Suppressor macrophage treated with lipopolysaccharide for 1 hour (primary cell): ENCODE measurements at places on chromosomes 6 and 20.
A peak's percentile ranks its signal among the peaks of the same experiment; 100 is the strongest.

DNA sequence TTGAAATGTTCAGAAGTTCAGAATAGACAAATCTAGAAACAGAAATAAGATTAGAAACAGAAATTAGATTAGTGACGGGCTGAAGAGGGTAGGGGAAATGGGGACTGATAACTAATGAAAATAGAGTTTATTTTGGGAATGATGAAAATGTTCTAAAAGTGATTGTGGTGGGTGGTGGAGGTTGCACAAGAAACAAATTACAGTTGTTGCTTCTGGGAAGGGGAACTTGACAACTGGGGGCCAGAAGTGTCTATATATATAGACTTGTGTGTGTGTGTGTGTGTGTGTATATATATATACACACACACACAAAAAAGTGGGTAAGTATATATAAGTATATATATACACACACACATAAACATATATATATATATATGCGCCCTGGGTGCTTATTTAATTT, 86.5 kb upstream of the RREB1 start:
- DNase-seq: peak; percentile 56

- no peak for DNase-seq
Measured at GRCh38 chr6:91976797-91977196, 1389.9 kb upstream of the MAP3K7 start.

- DNase-seq: no peak
Measured at GRCh38 chr20:61887596-61888093, 178.0 kb downstream of the TAF4 start.

DNA sequence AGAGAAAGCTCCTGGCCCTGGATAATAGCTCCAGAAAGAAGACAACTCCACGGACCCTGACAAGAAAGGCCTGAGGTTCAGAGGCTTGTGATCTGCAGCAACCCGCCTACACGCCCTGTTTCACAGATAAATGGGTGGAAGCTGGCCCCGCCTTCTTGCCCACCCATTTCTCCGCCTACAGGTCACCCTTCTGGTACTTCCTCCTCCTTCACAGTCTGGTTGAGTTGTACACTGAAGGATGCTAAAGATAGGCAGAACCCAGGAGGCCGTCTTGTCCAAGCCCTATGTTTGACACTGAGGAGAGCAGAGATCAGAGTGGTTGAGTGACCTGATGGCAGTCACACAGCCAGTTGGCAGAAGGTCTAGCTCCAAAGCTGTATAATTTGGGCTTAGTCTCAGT, 34.2 kb upstream of the MDGA1 start:
- DNase-seq: peak; percentile 86

DNA sequence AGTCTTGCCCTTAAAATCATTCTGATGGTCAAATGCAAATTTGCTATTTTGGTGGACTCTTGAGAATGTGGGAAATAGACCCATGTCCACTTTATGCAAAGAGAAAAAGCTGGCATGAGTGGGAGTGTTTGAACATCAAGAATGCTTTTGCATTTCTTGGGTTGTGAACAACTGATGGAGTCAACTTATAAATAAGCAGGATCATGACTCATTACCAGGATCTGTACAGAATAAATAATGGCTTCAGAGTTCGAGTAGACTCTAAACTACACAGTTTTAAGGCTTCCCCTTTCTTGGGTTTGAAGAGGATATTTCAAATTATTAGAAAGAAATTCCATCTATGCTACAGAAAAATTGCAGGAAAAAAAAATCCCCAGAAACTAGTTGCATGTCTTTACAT, 195.5 kb downstream of the EYA4 start:
- no peak for DNase-seq

DNA sequence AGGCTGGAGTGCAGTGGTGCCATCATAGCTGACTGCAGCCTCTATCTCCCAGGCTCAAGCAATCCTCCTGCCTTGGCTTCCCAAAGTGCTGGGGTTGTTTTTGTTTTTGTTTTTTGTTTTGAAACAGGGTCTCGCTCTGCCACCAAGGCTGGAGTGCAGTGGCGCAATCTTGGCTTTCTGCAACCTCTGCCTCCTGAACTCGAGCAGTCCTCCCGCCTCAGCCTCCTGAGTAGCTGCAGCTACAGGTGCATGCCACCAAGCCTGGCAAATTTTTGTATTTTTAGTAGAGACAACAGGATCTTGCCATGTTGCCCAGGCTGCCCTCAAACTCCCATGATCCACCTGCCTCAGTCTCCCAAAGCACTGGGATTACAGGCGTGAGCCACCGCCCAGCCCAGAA, 4.2 kb downstream of the C6orf132 start:
- DNase-seq: no peak

- DNase-seq: no peak
Measured at GRCh38 chr20:34260208-34260942, 19.2 kb downstream of the ASIP start.

GRCh38 chr20:25226433-25227316, 21.2 kb upstream of the PYGB start:
- peak; percentile 45 for DNase-seq

- no peak for DNase-seq
Measured at GRCh38 chr6:41922154-41922553, 855 bp downstream of the BYSL start.

GRCh38 chr6:143637691-143638090, 40.1 kb upstream of the PHACTR2 start:
- no peak for DNase-seq

DNA sequence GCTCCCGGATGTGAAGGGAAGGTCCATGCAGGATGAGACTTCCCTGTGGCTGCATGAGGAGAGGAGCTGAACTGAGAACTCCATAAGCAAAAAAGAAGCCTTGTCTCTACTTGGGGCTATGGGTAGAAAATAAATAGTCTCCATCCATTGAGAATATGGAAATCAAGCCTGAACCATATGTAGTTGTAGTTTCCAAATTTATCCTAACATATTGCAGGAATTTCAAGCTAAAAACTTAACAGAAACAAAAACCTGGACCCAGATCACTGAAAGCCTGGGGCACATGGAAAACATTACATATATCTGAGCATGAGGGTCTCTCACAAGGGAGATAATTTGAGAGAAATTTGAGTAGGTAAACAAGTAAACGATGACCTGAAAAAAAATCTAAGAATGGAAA, 94.9 kb upstream of the C6orf118 start:
- DNase-seq: no peak

DNA sequence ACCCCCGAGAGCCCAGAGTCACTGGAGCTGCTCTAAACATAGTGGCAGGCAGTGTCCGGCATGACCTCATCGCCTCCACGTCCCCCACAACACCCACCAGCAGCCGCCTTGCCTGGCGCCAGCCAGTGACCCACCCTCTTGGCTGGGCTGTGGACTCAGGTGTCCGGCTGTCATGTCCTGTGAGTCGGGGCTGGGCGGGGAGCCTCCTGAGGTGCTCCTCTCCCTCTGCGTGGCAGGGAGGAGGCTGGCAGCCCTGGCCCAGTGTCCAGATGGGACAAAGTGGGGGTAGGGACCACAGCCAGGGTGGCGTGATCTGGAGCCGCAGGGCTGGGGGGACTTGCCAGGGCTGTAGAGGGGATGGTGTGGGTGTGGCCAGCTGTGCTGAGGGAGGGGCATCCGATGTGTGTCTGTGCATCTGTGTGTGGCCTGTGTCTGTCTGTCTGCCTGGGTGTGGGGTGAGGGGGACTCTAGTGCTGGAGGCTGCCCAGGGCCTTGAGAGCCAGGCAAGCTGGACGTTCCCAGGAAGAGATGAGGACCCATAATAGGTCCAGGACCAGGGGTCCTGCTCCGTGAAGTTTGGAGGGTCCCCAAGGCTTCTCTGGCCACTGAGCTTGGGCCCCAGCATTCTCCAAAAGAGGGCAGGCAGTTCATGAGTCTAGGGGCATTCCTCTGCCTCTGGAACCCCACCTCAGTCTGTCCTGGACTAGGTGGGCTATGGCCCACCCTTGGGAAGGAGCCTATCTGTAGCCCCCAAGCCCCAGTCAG, 2.3 kb upstream of the SOX18 start:
- DNase-seq: no peak

DNA sequence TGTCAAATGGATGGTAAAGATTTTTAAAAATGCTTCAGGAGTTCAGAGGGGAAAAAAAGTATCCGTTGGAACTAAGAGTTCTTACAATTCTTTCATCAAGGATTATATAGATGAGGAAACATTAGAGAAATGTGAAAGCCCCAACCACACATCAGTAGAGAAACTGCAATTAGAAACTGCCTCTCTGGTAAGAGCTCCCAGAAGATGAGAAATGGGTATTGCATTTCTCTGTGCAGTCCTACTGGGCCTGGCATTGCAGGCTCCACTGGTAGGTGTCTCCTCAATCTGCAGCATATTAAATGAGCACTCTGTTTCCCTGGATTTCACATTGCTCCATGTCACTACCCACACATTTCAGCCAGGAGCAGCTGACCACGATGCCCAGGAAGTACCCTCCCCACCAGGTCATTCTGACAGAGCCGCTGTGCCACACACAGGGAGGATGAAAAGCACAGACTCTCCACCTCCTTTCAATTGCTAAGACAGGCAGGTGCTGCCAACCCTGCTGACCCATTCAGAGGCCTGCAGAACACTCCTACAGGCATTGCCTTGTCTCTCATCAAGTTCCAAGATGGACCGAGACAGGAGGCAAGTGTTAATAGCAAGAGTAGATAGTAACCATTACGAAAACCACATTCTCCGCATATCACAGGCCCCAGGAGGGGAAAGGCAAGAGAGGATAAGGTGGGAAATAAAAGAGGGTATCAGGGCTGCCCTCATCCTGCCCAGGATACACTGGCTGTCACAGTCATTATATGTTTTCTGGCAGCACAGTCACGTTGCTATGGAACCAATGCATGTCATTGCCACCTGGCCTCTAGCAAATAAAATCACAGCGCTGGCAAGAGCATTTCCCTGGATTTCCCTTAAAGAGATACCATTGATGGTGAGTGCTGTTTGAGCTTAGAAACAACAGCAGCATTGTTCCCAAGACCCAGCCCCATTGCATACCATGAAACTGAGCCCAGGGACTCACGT, 241.7 kb downstream of the ATXN1 start:
- DNase-seq: no peak

DNA sequence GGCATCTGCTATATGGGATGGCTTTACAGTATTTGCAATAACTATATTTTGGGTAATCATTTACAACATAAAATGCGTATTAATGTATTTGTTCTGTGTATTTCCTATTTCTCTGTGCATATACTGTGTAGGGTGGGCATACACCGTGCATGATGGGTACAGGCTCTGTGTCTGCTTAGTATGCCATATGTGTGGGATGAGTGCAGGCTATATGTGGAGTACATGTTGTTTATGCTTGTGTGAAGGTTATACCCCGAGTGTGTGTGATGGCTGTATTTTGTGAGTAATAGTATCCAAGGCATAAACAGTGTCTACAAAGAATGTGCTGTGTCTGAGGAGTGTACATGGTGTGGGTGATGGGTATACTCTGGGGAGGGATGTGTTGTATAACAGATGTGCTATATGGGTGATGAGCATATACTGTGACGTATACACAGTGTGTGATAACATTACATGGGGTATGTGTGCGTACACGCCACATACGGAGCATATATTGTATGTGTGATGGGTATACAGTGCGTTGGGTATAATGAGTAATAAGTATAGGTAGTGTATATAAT, 52.7 kb downstream of the CPXM1 start:
- no peak for DNase-seq

GRCh38 chr6:90434094-90434493, 137.5 kb upstream of the BACH2 start:
- DNase-seq: no peak

- DNase-seq: no peak
Measured at GRCh38 chr20:5364136-5364821, 47.5 kb upstream of the PROKR2 start.
